ENCODE measurements at places on chromosomes 2 and 18.
A peak's percentile ranks its signal among the peaks of the same experiment; 100 is the strongest.

GRCh38 chr18:59075923-59076322 is 63.8 kb upstream of the SEC11C start:
- DNase-seq, result no peak

DNA sequence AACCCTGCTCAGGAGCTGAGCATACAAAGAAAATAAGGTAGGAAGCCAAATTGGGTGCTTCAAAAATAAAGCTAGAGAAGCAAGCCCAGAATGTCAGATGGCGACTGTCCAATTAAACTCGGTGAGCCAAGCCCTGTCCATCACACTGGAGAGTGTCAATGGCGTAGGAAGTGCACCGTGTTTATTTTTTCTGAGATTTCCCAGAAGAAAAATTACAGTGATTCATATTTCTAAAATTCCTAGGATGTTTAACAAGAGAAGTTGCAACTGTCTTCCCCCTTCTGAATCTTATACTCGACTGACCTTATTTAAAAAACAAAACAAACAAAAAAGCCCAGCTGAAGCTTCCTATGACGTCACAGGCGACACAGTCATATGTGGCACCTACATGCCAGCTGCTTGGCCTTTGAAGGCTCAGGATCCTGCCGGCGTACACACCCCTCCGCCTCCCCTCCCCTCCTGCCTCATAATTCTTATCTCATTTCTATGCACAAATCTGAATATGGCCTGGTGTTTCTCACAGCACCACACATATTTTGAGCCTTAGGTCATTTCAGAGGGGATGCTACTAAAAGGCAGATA is 60.8 kb downstream of the MBP start:
- peak; percentile 68 for DNase-seq

DNA sequence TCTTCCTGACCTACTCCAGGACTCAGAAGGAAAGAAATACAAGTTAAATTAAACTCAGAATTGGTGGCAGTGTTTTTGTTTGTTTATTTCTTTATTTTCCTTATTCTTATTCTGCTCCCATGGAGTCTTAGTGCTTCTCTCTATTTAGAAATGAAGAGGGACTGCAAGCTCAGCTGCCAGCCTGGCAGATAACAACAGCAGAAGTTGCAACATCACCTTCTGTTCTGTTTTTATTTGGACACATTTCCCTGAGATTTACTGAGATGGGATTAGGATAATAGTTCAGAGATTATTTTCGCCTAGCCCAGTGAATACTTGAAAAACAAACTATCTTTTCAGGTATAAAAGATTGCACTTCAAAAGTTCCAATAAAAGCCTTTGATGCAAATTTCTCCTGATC is 70.4 kb upstream of the DTNA start:
- no peak for DNase-seq

GRCh38 chr2:170707821-170708795 is 7.0 kb upstream of the SP5 start:
- DNase-seq, result no peak

GRCh38 chr2:160409480-160409879 is 84.1 kb downstream of the RBMS1 start:
- DNase-seq, result no peak

- no peak for DNase-seq
Observed at GRCh38 chr18:74213429-74213828, 65.1 kb downstream of the TIMM21 start.

DNA sequence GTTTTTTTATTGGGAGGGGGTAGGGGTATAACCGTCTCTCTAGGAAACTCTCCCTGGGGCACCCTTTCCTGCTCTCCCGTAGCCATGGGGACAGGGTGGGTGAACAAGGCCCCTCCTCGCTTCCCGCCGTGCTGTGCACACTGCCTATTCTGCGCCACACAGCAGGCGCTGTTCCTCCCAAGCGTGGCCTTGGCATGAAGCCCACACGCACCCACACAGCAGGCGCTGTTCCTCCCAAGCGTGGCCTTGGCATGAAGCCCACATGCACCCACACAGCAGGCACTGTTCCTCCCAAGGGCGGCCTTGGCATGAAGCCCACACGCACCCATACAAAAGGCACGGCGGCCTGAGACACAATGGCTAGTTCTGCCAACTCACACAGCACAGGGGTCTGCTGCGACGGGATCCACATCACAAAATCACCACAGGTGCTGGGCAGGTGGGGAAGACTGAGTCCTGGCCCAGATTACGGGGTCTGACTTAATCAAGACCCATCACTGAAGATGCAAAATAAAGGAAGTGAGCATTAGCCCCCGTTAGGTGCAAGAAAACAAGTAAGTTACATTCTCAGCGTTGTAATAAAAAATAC is 46.6 kb upstream of the TPO start:
- no peak for DNase-seq

DNA sequence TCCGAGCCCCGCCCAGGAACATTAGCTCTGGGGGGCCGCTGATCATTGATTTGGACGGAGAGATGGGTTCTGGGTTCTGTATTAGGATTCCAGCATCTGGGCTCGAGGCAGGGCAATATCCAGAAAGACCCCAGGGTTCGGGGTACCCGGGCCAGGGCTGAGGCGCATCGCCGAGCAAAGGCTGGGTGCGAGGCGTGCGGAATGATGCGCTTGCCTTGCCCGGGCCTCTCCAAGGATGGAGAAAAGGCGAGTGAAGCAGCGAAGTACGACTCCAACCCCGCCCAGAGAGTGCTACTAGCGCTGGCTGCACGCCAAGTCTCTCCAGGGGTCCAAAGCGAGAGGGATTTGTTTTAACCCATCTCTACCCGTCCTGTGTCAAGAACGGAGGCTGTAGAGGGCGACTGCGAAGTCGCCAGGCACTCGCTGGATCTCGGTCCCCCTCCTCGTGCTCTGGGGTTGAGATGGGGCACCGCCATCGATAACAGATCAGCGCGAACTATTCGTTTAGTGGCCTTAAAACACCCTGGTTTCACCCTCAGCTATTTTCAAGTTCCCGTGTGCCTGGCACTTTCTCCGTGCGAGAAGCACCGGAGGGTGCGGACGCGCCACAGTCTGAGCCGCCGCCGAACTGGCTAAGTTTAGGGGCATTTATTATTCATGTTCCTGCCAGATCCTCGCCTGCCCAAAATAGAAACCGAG is 1.9 kb downstream of the ADCYAP1 start:
- peak; percentile 15 for DNase-seq

- no peak for DNase-seq
Observed at GRCh38 chr2:80028584-80028983, 276.0 kb downstream of the LRRTM1 start.

- DNase-seq, result no peak
Observed at GRCh38 chr2:218155953-218156479, 10.7 kb downstream of the CXCR1 start.

DNA sequence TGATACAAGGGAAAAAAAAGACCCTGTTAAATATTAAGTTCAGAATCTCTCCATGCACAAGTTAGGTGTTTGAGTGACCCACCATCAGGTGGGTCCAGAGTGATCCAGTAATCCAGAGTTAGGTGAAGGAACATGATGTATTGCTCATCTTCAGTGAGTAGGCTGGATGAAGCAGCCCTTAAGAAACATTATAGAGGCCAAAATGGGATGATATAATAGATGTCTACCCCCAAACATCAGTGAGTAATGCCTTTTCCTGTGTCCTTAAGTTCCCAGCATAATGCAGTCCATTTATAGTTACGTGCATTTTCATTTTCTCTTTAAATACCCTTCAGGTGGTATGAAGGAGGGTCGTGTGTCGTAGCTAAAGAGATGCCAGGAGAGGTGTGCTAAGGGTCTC is 89.6 kb downstream of the MAP4K4 start:
- no peak for DNase-seq

Data from GM03348 (cell line).